Activated naive CD8-positive, alpha-beta T cell treated with anti-CD3 and anti-CD28 coated beads, Interleukin-2, amount 10 ng/mL, durations not matched to agents 7 days and 5 days (primary cell): ENCODE measurements at places on chromosomes 2 and 18. TPM values are rescaled to one million over a fixed set of nuclear protein-coding genes. Genes with fewer than 3 reads are reported as not detected.

- peaks cover 3% of the 10 kb centered on the region for H3K27me3 ChIP-seq
- no peak for DNase-seq
- no peaks in the 10 kb centered on the region for H3K36me3 ChIP-seq
- H3K27ac ChIP-seq, result no peak overlapping the region
Measured at GRCh38 chr2:160931531-160931930, 228.7 kb upstream of the TANK start.

- no peak for DNase-seq
- no peak overlapping the region for H3K4me3 ChIP-seq
- H3K27ac ChIP-seq, result no peak overlapping the region
- peaks cover 11% of the 10 kb centered on the region for H3K27me3 ChIP-seq
- H3K4me1 ChIP-seq, result no peaks in the 10 kb centered on the region
Measured at GRCh38 chr18:36695806-36696205, 133.0 kb downstream of the TPGS2 start.

- no peaks in the 10 kb centered on the region for H3K36me3 ChIP-seq
- no peak overlapping the region for H3K27ac ChIP-seq
- no peaks in the 10 kb centered on the region for H3K4me1 ChIP-seq
- no peak overlapping the region for H3K4me3 ChIP-seq
- no peaks in the 10 kb centered on the region for H3K27me3 ChIP-seq
Measured at GRCh38 chr2:154484338-154485099, 214.0 kb upstream of the KCNJ3 start.

GRCh38 chr2:208608122-208608835 lies 201.7 kb downstream of the PTH2R start:
- H3K4me1 ChIP-seq, result no peaks in the 10 kb centered on the region
- no peaks in the 10 kb centered on the region for H3K36me3 ChIP-seq
- no peak for DNase-seq
- H3K27me3 ChIP-seq, result no peaks in the 10 kb centered on the region
- no peak overlapping the region for H3K4me3 ChIP-seq
- H3K27ac ChIP-seq, result no peak overlapping the region

DNA sequence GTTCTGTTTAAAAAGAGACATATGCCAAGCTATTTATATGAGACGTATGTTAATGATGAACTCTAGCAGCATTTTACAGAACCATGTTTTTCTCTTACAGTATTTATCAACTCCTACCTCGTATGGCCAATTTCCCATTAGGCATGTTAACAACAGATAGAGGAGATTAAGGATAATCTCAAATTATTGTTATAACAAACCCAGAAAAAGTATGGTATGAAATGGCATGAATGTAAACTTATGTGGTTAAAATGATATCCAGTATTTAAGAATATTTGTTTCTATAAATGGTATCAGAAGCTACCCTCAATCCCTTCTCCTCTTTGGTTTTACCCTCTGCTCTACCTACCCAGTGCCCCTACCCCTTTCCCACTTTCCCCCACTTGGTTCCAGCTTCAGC lies 132.0 kb downstream of the IKZF2 start:
- H3K4me3 ChIP-seq, result no peak overlapping the region
- H3K27ac ChIP-seq, result no peak overlapping the region
- peaks cover 40% of the 10 kb centered on the region for H3K4me1 ChIP-seq
- no peaks in the 10 kb centered on the region for H3K27me3 ChIP-seq

GRCh38 chr2:32783469-32783868 lies 155.6 kb downstream of the TTC27 start:
- no peak overlapping the region for H3K4me3 ChIP-seq
- DNase-seq, result no peak
- no peak overlapping the region for H3K27ac ChIP-seq
- no peaks in the 10 kb centered on the region for H3K4me1 ChIP-seq

DNA sequence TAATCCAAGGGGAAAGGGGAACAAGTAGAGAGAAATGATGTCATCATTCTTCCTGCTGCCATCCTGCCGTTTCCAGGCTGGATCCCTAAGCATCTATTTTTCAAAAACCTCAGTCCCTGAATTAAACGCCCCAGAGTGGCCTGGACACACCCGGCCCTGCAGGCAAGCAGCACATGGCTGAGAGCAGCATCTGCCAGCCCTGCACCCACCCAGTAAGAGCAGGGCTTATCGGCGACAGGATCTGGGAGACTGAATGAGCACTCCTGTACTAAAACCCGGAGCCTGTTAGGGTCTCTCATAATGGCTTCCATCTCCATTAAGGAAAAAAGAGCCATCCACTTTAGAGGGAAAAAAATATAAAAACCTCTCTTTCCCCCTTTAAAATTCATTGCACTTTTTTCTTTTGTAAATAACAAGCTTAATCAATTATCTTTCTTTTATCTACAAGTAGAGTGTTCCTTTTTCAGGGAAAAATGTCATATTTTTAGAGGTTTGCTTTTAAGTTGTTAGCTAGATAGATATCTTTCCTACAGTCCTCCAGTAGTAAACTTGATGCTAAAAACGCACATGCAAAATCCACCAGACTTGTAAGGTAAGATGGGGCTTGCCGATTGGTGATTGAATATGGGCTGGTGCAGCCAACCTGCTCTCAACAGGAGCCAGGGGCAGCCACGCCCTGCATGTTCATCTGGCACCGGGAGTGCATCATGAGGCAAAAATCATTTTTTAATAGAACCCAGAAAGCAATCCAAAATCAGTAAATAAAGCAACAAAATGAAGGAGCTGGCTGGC lies 457.8 kb downstream of the EIPR1 start:
- no peak overlapping the region for H3K27ac ChIP-seq
- H3K4me1 ChIP-seq, result no peaks in the 10 kb centered on the region
- no peak overlapping the region for H3K4me3 ChIP-seq
- no peak for DNase-seq

GRCh38 chr2:131023758-131024157 lies 69.5 kb downstream of the FAM168B start:
- peaks cover 3% of the 10 kb centered on the region for H3K36me3 ChIP-seq
- no peaks in the 10 kb centered on the region for H3K4me1 ChIP-seq
- no peak for DNase-seq
- no peak overlapping the region for H3K27ac ChIP-seq
- peaks cover 58% of the 10 kb centered on the region for H3K27me3 ChIP-seq
- no peak overlapping the region for H3K4me3 ChIP-seq

- no peak overlapping the region for H3K4me3 ChIP-seq
- H3K4me1 ChIP-seq, result peaks cover 1% of the 10 kb centered on the region
- no peak overlapping the region for H3K27ac ChIP-seq
- DNase-seq, result no peak
- H3K36me3 ChIP-seq, result no peaks in the 10 kb centered on the region
Measured at GRCh38 chr2:236674238-236674637, 104.6 kb downstream of the ACKR3 start.

GRCh38 chr2:112542984-112543661 lies 858 bp downstream of the POLR1B start:
- H3K4me3 ChIP-seq, result no peak overlapping the region
- peaks cover 15% of the 10 kb centered on the region for H3K4me1 ChIP-seq
- H3K27ac ChIP-seq, result no peak overlapping the region
- H3K27me3 ChIP-seq, result no peaks in the 10 kb centered on the region
- H3K36me3 ChIP-seq, result peaks cover 5% of the 10 kb centered on the region
- no peak for DNase-seq

Gene INPP5D
- total RNA-seq, result 129 TPM

Gene MALL
- not detected for total RNA-seq

Gene MOGAT1
- total RNA-seq, result not detected

Gene ZNF24
- total RNA-seq, result 66.4 TPM
